ENCODE measurements at places on chromosomes 2 and 18.

DNA sequence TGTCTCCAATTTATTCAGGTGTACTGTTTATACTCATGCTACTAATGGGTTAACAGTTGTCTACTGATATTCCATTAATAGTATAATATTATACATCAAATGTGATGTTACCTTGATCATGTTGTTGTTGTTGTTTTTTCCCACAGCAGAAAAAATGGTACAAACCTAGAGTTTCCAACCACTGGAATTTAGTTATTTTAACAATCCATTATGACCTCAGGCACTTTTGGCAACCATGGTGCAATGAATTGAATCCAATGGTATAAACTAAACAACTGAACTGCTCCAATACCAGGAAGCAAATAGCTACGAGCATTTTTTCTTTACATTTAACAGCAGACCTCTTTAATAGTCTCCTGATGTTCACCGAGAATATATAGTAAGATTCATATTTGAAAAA, 31.0 kb upstream of the C2orf66 start:
- no peaks in the 10 kb centered on the region for H3K4me1 ChIP-seq
- H3K36me3 ChIP-seq: no peaks in the 10 kb centered on the region

GRCh38 chr2:149068225-149068995, 29.9 kb downstream of the LYPD6B start:
- H3K36me3 ChIP-seq: peaks cover 2% of the 10 kb centered on the region
- H3K4me3 ChIP-seq: no peak overlapping the region
- DNase-seq: no peak
- no peaks in the 10 kb centered on the region for H3K27me3 ChIP-seq

- no peak for DNase-seq
- H3K36me3 ChIP-seq: no peaks in the 10 kb centered on the region
- no peak overlapping the region for H3K4me3 ChIP-seq
- no peaks in the 10 kb centered on the region for H3K4me1 ChIP-seq
Measured at GRCh38 chr2:19731037-19731436, 170.7 kb downstream of the TTC32 start.

DNA sequence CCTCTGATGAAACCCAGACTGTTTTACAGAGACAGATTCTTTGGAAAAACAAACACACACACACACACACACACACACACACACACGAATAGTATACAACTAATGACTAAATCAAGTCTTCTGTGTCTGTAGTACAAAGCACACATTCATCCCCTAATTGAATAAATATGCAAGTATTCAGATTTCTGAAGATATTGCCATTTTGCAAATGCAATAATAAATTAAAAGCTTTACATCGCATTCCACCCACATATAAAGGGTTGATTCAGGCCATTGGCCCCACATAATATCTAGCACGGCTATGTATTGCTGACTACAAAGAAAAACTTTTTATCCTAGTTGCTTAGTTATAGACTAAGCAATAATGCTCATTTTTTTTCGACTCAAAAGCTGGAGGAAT, 86.2 kb downstream of the PAX3 start:
- H3K4me1 ChIP-seq: peaks cover 2% of the 10 kb centered on the region
- no peak overlapping the region for H3K4me3 ChIP-seq
- no peaks in the 10 kb centered on the region for H3K36me3 ChIP-seq
- DNase-seq: no peak
- no peak overlapping the region for H3K27ac ChIP-seq

DNA sequence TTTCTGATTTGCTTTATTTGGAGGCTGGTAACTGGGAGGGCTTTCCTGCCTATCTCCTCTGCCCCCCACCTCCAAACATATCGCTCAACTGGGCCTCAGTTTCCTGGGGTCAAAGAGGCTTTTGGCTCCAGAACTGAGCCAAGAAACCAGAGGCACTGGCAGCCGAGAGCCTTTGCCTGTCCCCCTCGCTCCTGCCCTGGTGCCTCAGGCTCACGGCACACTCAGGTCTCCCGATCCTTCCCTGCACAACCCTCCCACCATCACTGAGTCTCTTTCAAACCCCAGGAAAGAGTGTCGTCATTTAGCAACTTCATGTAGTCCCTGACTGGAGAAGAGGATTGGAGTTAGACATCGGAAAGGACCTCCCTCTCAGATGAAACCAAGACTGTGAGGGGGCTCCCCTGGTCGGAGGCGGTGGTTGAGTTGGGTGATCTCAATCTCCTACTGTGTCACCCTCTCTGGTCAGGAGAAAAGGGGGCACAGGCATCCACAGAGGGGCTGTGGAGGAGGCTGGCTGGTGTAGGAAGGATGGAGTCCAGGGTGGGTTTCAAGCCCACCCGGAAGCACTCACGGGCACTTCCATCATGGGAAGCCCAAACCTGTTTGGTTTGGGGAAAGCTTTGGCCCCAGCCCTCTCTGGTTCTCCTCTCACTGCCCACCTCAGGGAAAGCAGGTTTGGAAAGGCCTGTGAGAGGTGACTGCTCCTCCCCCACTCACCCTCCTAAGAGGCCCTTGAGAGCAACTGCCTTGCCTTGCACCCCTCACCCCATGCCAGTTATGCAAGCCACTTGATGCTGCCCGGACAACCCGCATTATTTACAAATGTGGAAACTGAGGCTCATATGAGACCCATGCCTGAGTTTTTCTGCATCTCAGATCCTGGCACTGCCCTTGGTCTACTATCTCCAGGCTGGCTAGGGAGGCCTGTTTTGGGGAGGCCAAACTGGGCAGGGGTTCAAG, 62.3 kb downstream of the TNS1 start:
- H3K4me3 ChIP-seq: no peak overlapping the region
- no peaks in the 10 kb centered on the region for H3K36me3 ChIP-seq
- no peak overlapping the region for H3K27ac ChIP-seq
- peaks cover 16% of the 10 kb centered on the region for H3K4me1 ChIP-seq
- no peak for DNase-seq

- no peaks in the 10 kb centered on the region for H3K36me3 ChIP-seq
- no peaks in the 10 kb centered on the region for H3K4me1 ChIP-seq
- no peak overlapping the region for H3K4me3 ChIP-seq
- DNase-seq: no peak
Measured at GRCh38 chr2:68098291-68098797, 35.5 kb upstream of the C1D start.

- no peak overlapping the region for H3K4me3 ChIP-seq
- H3K36me3 ChIP-seq: no peaks in the 10 kb centered on the region
- no peaks in the 10 kb centered on the region for H3K4me1 ChIP-seq
- no peak overlapping the region for H3K27ac ChIP-seq
Measured at GRCh38 chr2:107731435-107731834, 95.3 kb upstream of the RGPD4 start.

DNA sequence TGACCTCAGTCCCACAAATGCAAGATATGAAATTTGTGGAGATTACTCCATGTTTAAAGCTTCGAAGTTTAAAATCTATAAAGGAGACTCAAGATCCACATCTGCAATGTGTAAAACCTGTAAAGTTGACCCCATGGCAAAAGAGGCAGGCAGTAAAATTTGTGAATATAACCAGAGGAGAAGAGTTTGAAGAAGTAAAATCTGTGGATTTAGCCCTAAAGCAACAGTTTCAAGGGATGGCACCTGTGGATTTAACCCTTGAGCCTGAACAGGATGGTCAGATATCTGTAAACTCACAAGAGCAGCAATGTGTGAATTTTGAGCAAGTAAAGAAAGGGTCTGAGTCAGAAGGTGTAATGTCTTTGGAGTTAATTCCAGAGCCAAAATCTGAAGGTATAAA, 11.2 kb upstream of the ZNF512 start:
- H3K27ac ChIP-seq: no peak overlapping the region
- no peak for DNase-seq
- H3K27me3 ChIP-seq: peaks cover 2% of the 10 kb centered on the region
- H3K4me3 ChIP-seq: no peak overlapping the region
- H3K36me3 ChIP-seq: no peaks in the 10 kb centered on the region

GRCh38 chr2:234996941-234997270, 45.1 kb downstream of the SH3BP4 start:
- no peak for DNase-seq
- H3K27ac ChIP-seq: peak overlapping the region; percentile 73
- peaks cover 14% of the 10 kb centered on the region for H3K36me3 ChIP-seq
- no peaks in the 10 kb centered on the region for H3K27me3 ChIP-seq
- H3K4me1 ChIP-seq: peaks cover 68% of the 10 kb centered on the region
- H3K4me3 ChIP-seq: no peak overlapping the region

DNA sequence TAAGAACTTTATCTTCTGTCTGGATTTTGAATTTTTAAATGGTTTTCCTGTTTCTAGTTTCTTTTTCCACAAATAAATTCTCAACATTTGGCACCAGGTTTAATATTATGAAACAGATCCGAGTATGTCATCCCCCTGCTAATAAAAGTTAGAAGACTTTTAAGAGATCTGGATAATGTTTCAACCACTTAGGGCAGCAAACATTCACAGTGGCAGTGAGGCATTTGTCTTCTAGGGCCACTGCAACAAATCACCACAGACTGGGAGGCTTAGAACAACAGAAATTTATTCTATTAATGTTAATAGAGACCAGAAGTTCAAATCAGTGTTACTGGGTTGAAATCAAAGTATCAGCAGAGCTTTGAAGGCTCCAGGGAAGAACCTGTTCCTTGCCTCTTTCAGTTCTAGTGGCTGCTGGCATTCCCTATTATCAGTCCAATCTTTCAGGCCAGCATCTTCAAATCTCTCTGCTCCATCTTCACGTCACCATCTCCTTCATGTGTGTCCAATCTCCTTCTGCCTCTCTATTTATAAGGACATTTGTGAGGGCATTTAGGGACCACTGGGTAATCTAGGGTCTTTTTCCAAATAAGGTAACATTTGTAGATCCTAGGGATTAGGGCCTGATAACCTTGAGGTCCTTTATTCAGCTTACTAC, 23.4 kb downstream of the ACSL3 start:
- H3K4me1 ChIP-seq: peaks cover 13% of the 10 kb centered on the region
- peaks cover 2% of the 10 kb centered on the region for H3K36me3 ChIP-seq
- no peaks in the 10 kb centered on the region for H3K27me3 ChIP-seq
- DNase-seq: peak; percentile 65

- H3K4me3 ChIP-seq: no peak overlapping the region
Measured at GRCh38 chr2:181234487-181234891, 222.7 kb upstream of the ITGA4 start.

- no peak for DNase-seq
- no peaks in the 10 kb centered on the region for H3K36me3 ChIP-seq
- no peak overlapping the region for H3K27ac ChIP-seq
Measured at GRCh38 chr2:240287011-240287410, 146.6 kb upstream of the OTOS start.

GRCh38 chr2:48545244-48545643, 15.3 kb downstream of the STON1 start:
- H3K27me3 ChIP-seq: no peaks in the 10 kb centered on the region
- H3K36me3 ChIP-seq: no peaks in the 10 kb centered on the region
- no peak overlapping the region for H3K27ac ChIP-seq
- no peak for DNase-seq
- no peak overlapping the region for H3K4me3 ChIP-seq

DNA sequence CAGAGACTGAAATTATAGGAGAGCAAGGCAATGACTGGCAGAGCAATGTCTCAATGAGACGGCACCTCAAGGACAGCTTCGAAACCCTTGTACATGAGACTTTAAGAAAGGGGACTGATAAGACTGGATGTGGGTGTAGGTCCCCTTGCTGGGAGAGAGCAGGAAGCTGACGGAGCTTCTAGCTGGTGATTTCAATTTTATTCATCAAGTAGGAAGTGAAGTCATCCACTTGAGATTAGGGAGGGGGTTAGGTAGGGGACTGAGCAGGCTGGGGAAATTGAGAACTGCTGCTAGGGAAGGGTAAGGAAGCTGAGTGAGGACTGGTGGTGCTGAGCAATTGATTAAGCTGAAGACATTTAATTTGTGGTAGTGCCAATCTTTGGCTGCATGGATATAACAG, 99.5 kb upstream of the ITGB6 start:
- no peak overlapping the region for H3K27ac ChIP-seq
- no peak for DNase-seq
- no peaks in the 10 kb centered on the region for H3K27me3 ChIP-seq
- peaks cover 36% of the 10 kb centered on the region for H3K36me3 ChIP-seq
- H3K4me1 ChIP-seq: no peaks in the 10 kb centered on the region
- H3K4me3 ChIP-seq: no peak overlapping the region

- H3K36me3 ChIP-seq: no peaks in the 10 kb centered on the region
- H3K4me1 ChIP-seq: no peaks in the 10 kb centered on the region
- no peak for DNase-seq
- H3K27ac ChIP-seq: no peak overlapping the region
- H3K4me3 ChIP-seq: no peak overlapping the region
Measured at GRCh38 chr18:27954226-27954625, 222.7 kb downstream of the CDH2 start.

DNA sequence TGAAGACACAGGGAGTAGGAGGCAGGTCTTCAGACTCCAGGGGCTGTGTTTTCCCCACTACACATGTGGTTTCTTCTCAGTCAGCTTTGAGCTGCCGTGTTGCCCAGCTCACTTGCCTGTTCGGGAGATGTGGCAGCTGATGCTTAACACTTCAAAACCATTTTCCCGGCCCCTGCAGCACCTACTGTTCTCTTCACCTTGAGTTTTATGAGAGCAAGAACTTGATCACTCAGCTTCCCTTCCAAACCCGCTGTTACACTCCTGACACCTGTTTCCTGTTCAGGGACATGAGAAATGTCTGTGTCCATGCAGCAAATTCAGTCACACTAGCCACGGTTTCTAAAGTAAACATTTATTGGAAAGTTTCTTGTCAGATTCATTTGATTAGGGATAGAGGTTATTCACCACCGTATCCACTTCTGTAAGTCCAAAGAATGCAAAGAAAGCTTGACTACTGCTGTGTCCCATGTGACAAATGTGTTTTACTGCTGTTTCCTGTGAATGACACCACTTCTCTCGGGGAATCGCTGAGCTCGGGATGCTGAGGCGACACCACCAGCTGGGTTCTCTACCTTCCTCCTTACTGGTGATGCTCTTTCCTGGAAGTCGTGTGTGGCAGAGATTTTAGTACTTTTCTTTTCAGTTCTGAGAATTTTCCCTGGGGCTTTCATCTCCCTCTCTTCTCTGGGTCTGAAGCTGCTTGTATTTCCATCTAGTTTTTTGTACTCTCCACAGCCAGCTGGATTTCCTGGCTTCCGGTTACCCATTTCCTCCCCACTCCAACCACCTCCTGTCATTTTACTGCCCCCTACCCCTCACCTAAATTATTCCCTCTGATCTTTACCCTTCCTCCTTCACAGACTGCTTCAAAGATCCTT, 91.7 kb downstream of the KLF7 start:
- DNase-seq: no peak
- H3K27ac ChIP-seq: no peak overlapping the region
- peaks cover 2% of the 10 kb centered on the region for H3K27me3 ChIP-seq
- no peaks in the 10 kb centered on the region for H3K36me3 ChIP-seq
- H3K4me1 ChIP-seq: no peaks in the 10 kb centered on the region
- no peak overlapping the region for H3K4me3 ChIP-seq

GRCh38 chr2:71891719-71892422, 255.8 kb downstream of the CYP26B1 start:
- no peak overlapping the region for H3K27ac ChIP-seq
- H3K4me3 ChIP-seq: no peak overlapping the region
- no peaks in the 10 kb centered on the region for H3K36me3 ChIP-seq
- H3K4me1 ChIP-seq: peaks cover 7% of the 10 kb centered on the region
- DNase-seq: no peak

- H3K36me3 ChIP-seq: no peaks in the 10 kb centered on the region
- no peaks in the 10 kb centered on the region for H3K27me3 ChIP-seq
- H3K27ac ChIP-seq: no peak overlapping the region
- H3K4me1 ChIP-seq: no peaks in the 10 kb centered on the region
Measured at GRCh38 chr18:63585988-63586387, 1.2 kb upstream of the SERPINB13 start.
